Islet precursor cell (in vitro differentiated cells): ENCODE measurements at places on chromosomes 2 and 18.

GRCh38 chr2:119423811-119424210, 7.8 kb upstream of the TMEM37 start:
- DNase-seq, result no peak

GRCh38 chr2:121409388-121409787, 121.3 kb upstream of the RNU4ATAC start:
- no peak for DNase-seq

DNA sequence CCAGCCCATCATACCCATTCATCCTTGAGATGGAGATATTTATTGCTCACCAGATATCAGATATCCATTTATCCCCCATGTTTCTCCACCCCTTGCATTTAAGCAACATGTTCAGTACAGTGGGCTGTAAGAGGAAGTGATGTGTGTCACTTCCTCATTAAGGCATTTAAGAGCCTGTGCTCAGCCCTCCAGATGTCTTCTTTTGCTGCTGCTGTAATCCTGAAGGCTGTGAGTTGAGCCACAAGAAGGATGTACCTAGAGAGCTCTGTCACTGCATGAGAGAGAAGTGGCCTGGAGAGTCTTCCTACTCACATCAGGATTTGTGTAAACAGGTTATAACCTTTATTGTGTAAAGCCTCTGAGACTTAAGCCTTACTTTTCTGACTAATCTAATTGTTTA, 151.8 kb upstream of the UNC80 start:
- DNase-seq, result peak; percentile 68

GRCh38 chr2:202269585-202269984, 4.0 kb downstream of the NOP58 start:
- DNase-seq, result no peak

GRCh38 chr2:42928692-42929545, 136.5 kb upstream of the HAAO start:
- DNase-seq, result peak; percentile 78

GRCh38 chr2:72511906-72512305, 313.9 kb downstream of the EXOC6B start:
- DNase-seq, result no peak

- no peak for DNase-seq
Measured at GRCh38 chr2:148893906-148894305, 18.9 kb downstream of the KIF5C start.

DNA sequence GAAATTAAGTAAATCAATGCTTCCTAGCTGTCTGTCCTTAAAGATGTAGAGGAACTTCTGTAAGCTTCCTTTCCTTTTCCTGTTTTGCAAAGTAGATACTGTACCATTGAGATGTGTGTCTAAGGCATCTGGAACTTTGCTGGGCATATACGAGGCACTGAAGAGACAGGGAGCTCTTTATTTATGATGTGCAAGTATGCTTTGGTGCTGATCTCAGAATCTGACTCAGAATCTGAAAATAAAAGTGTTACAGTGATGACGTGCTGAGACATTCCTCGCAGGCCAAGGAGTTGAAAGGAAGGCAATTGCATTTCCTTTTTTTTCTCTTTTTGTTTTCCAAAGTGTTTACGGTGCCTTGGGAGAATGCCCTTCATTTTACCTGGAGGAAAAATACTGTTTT, 230.9 kb upstream of the RGPD4 start:
- no peak for DNase-seq
